Right hindlimb (tissue), 1 donor: ENCODE measurements at places on chromosomes 1 and 21.

DNA sequence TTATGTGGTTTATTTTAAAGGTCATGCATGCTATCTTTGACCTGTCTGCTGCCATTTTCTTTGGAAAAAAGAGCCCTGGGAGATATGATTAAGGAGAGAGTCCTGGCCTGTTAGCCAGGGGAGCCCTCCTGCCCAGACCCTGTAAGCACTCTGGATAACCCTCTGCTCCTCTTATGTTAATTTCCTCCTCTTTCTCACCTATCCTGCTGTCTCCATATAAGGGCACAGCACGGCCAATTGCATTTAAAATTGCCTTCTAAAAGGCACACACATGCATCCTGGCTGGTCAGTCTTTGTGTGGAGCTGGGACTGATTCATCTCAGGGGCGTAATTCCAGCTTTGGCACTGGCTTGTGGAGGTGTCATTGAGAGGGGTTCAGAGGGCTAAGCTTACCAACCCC is 158.9 kb downstream of the ST6GALNAC5 start:
- DNase-seq, result no peak

- DNase-seq, result no peak
Measured at GRCh38 chr1:213291526-213291925, 240.5 kb downstream of the RPS6KC1 start.

DNA sequence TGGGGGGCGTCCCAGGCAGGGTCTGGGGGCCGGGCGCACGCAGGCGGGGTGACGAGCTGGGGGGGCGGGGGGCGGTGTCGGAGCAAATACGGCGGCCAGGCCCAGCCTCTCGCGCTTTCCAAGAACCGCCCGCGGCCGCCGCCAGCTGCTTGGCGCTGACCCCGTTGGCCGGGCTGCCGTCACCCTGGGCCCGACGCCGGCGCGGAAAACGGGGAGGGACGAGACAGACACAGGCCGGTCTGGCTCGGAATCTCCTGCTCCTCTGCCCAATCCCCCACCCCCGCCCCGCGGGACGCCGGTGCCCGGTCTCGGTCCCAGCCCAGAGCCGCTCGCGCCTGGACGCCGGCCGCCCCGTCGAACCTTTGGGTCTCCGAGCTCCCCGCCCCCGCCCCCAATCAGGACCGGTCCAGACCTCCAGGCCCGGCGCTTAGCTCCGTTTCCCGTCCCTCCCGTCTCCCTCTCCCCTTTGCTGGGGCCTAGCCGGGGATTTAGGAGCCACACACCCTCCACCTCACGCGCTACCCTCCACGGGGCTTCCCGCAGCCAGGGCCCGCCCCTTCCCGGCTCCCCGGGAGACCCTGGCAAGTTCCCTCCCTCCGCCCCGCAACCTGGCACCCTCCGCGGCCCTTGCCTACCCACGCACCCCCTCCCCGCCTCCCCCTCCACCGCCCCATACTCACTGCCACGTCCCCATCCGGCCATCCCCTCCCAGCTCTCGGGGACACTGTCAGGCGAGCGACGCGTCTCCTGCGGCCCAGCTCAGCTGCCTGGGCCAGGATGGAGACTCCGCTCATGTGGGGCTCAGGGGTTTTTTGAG is 800 bp upstream of the MMP23B start:
- DNase-seq, result peak; percentile 95

DNA sequence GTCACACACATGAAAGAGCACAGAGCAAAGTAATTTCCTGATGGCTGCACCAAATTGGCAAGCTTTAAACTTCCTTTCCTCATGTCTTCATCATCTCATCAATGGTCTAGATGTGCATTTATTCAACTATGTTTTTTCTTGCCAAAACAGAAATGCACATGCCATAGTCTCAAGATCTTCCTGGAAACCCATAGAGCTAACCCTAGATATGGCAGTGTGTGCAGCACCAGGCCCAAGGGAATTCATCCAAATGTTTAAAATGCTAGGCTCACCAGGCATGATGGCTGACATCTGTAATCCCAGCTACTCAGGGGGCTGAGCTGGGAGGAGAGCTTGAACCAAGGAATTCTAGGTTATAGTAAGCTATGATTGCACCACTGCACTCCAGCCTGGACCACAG is 31.2 kb upstream of the PALMD start:
- no peak for DNase-seq

- no peak for DNase-seq
Measured at GRCh38 chr1:205527931-205528330, 23.5 kb downstream of the CDK18 start.

- DNase-seq, result no peak
Measured at GRCh38 chr1:205770618-205771017, 4.7 kb downstream of the RAB29 start.

DNA sequence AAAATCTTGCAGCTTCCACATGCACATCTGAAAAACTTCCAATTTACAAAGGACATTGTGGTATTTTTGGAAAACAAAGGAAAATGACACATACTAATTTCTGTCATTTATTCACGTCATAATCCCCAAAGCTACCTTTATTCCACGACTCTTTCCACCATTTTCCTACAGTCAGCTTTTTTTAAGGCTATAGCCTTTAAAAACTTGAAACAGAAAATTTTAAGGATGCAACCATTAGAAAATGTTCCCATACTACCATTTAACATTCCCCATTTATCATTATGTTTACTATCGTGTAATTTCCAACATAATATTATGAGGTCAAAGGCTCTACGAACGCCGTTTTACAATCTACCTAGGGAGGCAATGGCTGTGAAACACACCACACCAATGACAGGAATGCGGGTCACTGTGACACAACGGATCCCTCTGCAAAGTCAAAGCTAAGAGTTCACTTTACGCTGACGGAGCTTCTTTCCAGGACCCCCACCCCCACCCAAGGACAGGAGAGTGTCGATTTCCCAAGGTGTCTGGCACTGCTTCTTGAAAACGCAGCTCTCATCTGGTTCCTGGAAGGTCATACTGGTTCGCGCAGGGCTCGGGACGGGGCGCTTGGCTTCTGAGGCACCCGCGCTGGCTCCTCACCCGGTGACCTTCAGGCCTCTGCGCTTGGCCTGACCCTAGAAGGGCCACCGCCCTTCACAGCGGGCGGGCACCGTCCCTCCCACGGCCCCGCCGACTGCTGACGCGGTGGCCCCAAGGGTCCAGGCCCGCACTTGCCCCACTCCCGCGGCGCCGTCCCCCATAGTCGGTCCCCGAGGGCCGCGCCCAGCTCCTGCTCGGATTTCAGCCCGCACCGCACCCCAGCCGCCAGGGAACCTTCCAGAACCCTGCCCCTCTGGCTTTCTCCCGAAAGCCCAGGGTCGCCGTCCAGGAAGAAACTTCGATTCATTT is 50.5 kb upstream of the ATF3 start:
- DNase-seq, result peak; percentile 63

GRCh38 chr1:84749427-84749826 is 59.2 kb upstream of the SSX2IP start:
- no peak for DNase-seq

DNA sequence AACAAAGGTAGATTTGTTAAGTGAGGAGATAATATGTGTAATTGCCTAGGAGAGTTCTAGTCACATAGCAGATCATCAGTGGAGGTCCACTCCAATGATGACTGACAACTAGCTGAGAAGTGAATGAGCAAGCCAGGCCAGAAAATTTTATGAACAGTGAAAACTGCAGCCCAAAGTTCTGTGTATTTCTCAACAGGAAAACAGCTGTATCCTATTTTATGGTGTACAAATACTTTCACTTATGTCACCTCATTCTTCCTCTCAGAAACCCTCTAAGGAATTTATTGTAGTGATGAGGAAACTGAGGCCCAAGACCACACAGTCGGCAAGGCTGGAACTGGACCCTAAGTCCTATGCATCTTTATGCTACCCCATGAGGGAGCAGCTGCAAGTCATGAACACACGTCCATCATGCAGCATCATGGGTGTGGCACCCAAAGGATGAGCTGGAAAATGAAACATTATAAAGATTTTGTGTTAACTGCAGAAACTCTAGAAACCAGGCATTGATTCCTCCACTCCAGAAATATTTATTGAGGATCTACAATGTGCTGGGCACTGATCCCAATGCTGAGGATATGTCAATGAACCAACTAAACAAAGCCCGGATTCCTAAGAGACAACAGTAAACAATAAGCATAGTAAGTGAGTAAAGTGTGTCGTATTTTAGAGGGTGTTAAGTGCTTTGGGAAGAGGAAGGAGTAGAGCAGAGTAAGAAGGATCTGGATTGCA is 99.5 kb upstream of the DUSP10 start:
- DNase-seq, result peak; percentile 60

- no peak for DNase-seq
Measured at GRCh38 chr1:61869691-61870109, 127.4 kb downstream of the PATJ start.

DNA sequence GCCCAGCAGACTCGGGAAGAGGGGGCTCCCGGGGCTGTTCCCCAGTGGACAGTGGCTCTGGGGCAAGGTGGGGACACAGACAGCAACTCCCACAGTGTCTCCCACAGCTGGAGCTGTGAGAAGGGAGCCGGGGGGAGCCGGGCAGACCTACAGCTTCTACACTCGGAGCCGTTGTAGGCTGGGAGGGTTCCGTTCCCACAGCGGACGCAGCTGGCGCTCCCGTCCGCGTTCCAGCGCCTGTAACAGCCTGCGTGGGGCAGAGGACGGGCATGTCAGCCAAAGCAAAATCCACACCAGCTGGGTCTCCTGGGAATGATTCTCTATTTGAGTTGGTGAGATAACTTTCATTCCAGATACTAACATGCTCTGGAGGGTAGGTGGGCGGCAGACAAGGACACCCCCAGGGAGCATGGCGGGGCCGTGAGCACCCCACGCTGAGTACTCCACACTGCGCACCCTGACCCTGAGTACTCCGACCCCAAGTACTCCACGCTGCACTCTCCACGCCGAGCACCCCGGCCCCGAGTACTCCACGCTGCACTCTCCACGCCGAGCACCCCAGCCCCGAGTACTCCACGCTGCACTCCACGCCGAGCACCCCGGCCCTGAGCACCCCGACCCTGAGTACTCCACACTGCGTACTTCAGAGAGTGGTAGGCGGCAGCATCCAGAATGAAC is 13.4 kb upstream of the RNF223 start:
- no peak for DNase-seq

DNA sequence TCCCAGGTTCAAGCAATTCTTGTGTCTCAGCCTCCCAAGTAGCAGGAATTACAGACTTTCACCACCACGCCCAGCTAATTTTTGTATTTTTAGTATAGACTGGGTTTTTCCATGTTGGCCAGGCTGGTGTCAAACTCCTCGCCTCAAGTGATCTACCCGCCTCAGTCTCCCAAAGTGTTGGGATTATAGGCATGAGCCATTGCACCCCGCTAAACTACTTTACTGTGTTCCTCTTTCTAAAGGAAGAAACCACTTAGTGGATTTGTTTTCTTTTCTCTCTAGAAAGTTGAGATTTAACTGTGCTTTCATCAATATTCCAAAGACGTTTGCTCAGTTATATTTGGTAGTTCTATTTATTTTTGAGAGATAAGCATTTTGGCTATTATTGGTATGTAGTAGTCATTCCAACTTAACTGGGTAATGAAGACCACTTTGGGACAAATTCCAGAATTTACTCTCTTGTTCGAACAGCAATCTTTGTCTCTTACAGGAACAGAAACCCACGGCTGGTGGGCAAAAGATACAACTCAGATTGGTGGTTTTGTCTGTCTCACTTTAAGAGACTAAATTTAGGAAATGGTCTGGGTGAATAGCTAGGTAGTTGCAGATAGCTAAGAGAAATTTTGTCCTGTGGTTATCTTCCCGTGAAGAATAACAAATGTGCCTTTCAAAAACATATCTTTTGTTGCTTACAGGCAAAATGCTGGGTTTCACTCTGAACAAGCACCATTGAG is 103.5 kb upstream of the CD55 start:
- no peak for DNase-seq

DNA sequence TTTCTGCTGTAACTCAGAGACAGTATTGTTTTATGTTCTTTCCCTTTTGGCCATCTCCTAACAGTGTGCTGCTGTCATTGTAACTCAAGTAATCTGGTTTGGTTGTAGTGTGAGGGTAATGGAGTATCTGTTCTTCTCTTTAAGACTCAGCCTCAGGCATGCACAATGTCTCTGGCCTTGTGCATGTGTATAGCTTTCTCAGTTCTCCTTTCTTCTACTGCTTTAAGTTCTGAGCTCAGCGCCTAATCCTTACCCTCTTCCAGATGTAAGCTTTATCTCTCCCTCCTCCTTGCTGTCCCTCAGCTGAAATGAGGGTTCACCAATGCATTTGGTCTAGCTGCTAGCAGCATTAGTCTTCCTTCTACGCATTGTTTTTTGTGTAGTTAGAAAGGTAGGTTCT is 1420.4 kb upstream of the PRMT6 start:
- no peak for DNase-seq

- no peak for DNase-seq
Measured at GRCh38 chr1:119718972-119719371, 7.2 kb downstream of the PHGDH start.

DNA sequence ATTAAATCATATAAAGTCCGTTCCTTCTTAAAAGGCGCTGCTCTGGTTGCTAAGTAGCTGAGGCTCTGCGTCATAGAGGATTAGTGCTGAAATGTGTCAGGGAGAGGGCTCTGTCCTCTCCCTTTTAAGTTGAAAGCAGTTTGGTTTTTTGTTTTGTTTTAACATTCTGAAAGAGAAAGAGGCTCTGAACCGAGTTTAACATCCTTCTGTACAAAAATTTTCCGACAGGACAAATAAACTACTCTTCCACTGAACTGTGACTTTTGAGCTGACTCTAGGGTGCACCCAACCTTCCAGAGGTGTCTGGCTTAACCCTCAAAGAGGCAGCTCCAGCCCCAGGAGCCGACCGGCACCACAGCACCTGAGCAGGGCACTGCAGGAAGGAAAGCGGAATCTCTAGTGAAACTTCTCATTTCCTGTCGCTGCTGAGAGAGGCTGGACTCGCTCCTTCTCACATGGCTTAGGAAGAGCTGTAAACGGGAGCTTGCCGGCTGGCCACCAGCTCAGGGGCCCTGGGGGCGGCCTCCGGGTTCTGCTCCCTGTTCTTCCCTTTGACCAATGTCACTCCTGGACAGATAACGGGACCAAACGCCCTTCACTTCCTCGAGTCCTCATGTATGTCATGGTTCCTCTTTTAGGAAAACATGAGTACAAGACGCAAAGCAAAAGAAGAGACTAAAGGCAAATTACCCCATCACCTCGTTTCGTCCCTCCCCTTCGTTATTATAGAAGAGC is 1.2 kb downstream of the VAV3 start:
- DNase-seq, result peak; percentile 37

DNA sequence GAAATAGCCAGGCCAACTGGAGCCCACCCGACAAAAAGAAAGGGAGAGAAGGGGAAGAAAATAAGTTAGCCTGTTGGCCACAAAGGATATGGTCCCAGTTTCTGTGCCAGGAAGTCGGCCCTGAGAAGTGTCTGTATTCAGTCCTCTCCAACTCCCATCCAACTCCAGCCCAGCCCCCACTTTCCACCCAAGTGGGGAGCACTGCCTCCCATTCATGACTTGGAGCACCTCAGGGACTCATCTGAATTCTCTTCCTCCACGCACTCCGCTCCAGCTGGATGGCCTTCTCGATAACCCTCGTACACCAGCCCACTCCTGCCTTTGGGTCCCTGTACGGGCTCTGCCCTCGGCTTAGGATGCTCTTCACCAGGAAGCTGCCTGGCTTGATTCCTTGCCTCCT is 2.0 kb upstream of the WNT2B start:
- no peak for DNase-seq

DNA sequence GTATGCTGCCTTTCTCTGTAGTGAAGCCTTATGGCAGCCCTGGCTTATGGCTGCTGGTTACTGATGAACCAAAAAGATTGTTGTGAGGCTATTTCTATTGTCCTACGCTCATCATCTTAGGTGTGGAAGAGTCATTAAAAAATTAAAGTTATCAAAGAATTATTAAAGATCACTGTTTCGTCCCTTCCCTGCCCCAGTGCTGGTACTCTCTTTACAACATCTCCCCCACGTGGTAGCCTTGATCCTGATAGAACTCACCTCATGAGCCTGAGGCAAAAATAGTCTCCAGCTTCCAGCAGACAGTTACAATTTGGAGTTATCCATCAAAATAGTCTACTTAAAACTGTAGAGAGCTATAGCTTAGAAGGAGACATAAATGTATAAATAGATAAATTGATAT is 201.5 kb downstream of the S1PR1 start:
- DNase-seq, result no peak
